ENCODE measurements at places on chromosomes 7 and 10.

GRCh38 chr10:124745673-124746072, 1.5 kb upstream of the FAM53B start:
- no peak for DNase-seq

DNA sequence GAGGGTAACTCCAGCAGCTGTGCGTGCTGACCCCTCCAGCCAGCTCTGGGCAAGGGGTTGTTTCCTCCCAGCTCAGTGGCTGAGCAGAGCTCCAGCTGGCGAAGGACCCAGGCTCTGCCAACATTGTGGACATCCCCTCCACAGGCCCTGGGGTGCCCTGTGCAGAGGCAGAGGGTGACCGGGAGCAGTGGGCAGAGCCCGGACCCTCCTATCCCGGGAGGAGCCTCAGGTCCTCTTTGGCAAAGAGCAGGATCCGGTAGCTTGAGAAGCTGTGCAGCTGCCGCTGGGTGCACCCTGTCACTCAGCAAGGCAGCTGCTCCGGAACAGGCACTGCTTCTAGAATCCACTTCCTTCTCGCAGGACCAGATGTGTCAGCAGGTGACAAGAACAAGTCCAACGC, 175.9 kb downstream of the EBF3 start:
- DNase-seq: no peak

DNA sequence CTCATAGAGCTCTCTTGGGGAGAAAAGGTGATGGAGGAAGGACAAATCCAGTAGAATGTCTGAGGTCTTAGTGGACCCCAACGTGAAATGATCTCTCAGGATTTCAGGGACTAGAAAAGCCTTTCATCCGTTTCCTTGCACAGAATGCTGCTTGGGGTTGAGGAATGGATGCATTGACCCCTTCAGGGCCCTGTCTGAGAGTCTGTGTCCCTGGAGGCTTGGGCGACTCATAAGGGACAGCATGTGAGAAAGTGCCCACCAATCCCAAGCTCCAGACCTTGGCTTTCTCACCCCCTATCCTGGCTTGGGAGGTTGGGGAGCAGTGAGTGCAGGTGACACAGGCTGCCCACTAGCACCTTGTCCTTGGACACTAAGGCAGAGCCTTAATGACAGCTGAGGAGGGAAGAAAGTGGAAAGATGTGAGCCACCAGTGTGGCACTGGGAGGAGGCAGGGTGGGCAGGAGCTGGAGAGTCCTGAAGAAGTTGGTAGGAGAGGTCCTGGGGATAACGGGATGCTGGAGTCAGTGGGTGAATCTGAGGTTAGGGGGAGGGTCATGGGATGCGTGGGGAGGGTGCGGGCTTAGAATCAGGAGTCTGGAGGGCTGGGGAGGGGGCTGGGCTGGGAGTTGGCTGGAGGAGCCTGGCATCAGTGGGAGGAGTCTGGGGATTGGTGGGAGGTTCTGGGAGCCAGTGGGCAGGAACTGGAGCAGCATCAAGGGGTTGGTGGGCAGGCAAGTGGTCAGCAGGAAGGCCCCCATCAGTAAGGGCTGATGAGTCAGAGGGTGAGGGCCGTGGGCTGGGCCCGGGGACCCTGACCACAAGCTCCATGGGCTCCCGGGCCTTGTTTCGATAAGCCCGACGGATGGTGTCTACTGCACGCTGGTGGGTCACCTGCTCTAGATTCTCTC, 8.6 kb downstream of the LZTS2 start:
- DNase-seq: no peak

GRCh38 chr7:2468227-2468626, 8.0 kb downstream of the GRIFIN start:
- DNase-seq: no peak

- DNase-seq: no peak
Observed at GRCh38 chr7:6640246-6640721, 3.2 kb downstream of the ZNF316 start.

DNA sequence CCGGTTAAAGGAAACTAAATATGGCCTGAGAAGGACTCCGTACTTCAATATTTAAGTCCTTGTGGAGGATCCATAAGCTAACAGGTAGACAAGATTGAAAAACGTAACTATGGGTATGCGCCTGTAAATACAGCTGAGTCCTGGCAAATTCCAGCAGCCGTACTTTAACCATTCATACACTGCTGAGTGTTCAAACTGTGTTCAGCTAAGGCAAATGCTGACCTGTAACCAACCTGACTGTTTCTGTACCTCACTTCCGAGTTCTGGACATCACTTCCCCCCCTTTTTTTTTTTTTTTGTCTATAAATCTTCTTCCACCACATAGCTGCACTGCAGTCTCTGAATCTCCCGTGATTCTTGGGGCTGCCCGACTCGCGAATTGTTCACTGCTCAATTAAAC, 69.1 kb downstream of the SRPK2 start:
- DNase-seq: no peak

DNA sequence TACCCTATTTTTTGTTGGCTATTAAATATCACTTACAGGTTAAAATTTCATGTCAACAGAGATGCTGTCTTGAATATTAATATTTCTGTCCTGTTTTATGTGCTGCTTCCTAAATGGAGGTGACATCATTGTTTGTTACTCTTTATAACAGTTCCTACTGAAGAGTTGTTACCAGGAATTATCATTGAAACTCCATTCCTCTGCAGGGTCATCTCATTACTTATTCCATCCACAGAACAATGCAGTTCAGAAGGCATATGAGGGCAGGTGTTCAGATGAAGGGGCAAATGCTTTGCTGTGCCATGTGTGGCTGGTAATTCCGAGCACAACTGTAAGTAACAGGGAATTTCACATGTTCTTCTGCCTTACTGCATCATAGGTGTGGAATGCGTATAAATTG, 113.4 kb downstream of the ANK3 start:
- no peak for DNase-seq

DNA sequence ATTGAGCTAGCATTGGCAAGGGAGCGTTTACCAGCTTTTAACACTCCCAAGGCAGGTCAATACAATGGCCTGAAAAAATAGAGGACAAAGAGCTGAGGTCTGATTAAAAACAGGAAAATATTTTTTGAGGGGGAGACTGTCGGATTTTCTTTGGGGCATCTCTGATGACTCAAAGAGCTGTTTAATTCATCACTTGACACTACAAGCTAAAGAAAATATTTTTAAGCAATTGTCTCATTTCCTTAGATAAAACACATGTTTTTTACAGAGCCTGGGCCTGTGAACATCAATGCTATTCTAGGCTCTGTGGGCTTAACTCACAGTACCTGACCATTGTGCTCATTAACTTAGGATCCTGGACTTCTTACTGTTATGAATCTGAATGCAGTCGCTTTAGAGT, 100.8 kb downstream of the NRP1 start:
- DNase-seq: no peak

DNA sequence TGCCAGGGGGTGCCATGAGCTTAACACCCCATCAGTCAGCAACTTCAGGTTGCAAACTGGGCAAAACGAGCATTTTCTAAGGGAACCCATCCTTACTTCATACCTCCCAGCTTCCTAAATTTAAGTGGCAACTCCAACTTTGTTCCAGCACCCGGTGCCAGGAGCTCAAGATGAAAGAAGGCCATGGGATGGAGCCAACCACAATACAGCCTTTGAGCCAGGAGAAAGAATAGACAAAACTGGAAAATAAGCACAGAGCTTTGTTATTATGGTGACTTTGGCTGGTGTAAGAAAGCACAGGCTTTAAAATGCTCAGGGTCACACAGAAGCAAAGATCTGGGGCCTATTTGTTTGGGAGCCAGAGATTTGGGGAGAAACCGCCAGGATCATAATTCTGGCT, 388.7 kb upstream of the MGMT start:
- no peak for DNase-seq

GRCh38 chr7:16098058-16098457, 323.3 kb downstream of the CRPPA start:
- no peak for DNase-seq

GRCh38 chr10:86224354-86225102, 142.1 kb downstream of the GRID1 start:
- DNase-seq: no peak

DNA sequence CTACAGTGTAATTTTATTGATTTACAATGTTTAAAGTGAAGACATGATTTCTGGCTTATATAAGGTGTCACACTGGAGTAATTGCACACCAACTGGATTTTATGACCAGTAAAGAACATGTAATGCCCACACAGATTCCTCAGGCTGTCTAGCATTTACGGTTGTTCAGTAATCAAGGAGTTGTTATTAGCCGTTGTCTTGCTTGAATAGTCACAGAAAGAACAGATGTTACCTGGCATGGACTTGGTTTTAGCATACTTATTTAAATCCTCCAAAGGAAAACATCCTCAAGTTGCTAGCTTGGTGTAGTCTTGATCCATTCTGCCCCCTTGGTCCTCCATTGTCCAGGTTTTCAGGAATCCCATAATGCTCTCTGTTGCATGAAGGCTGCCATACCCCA, 65.8 kb downstream of the POU6F2 start:
- no peak for DNase-seq

GRCh38 chr10:91602868-91603568, 29.9 kb downstream of the PPP1R3C start:
- DNase-seq: no peak

GRCh38 chr7:50684011-50684712, 98.5 kb downstream of the GRB10 start:
- no peak for DNase-seq

- no peak for DNase-seq
Observed at GRCh38 chr10:50333872-50334271, 82.6 kb upstream of the ASAH2 start.

Data from central memory CD8-positive, alpha-beta T cell (primary cell).